ENCODE measurements at places on chromosomes 3 and 15. TPM values are rescaled to one million over a fixed set of nuclear protein-coding genes. Genes with fewer than 3 reads are reported as not detected.

CCDC9B gene
- total RNA-seq, result 23.9 TPM

LINS1 gene
- 16.8 TPM for total RNA-seq

TRPC1 gene
- total RNA-seq, result 19.9 TPM

DUOXA2 gene
- total RNA-seq, result not detected
